ENCODE measurements at places on chromosomes 2 and 18.

- no peak for DNase-seq
Measured at GRCh38 chr18:69558052-69558451, 157.4 kb downstream of the DOK6 start.

DNA sequence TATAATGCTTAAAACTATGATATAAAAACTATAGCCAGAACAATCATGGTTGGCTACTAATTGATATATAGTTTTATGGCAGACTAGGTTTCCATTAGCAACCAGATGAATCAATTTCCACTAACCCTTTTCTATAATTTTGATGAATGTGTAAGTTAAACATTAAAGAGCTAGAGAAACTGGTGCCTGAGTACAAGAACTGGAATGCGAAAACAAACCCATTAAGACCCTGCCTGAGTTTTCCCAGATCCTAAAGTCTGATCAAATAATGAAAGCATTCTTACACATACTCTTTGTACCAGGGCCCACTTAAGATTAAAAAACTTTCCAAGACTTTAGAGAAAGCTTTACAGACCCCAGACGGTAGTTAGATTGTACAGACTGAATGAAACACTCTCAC, 21.3 kb downstream of the MRPL19 start:
- no peak for DNase-seq

DNA sequence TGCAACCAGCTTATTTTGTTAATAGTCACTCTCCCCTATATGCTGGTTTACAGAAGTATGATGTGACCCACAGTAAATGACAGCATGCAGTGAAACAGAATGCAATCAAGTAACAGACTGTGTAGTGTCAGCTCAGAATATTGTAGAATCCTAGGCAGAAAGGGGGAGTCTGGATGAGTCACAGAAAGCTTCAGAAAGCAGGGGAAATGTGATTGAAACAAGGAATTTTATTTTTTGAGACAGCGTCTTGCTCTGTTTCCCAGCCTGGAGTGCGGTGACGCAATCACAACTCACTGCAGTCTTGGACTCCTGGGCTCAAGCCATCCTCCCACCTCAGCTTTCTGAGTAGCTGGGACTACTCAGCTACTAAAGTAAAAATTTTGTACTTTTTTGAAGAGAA, 219.9 kb upstream of the FBXO11 start:
- no peak for DNase-seq

DNA sequence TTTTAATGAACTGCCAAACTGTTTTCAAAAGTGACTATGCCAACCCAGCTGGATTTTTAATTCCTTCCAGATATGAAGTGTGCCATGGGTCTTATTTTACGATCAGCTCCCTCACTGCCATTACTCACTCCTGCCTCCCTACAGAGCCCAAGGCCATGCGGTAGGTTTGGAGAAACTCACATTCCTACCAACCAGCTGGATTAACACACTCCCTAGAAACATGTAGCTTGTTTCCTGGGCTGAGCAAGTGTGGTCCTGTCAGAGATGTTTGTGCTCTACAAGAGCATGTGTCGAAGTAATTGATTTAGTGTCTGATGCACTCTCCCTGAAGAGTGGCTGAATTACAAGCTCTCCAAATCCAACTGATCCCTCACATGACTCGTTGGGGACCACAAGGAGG, 82.5 kb downstream of the SPP2 start:
- DNase-seq, result no peak

DNA sequence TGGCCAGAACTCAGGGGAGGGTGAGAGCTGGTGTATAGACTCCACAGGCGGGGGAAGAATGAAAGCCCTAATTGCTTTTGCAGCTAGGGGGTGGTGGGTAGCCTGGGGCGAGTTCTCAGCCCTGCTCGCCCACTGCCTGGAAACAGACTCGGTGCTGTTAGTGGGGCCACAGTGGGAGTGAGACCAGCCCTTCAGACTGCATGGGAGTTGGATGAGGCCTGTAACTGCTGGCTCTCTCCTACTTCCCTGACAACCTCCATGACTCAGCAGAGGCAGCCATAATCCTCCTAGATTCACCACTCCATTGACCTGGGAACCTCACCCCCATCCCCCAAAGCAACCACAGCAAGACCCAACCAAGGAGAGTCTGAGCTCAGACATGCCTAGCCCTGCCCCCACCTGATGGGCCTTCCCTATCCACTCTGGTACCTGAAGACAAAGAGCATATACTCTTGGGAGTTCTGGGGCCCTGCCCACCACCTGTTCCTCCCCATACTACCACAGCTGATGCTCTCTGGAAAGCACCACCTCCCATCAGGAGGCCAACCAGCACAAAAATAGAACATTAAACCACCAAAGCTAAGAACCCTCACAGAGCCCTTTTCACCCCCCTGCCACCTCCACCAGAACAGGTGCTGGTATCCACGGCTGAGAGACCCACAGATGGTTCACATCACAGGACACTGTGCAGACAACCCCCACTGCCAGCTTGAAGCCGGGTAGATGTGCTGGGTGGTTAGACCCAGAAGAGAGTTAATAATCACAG, 226.3 kb downstream of the EIPR1 start:
- DNase-seq, result no peak

Data from amygdala (tissue), 56 donors.